ENCODE measurements at places on chromosomes 6 and 20.

DNA sequence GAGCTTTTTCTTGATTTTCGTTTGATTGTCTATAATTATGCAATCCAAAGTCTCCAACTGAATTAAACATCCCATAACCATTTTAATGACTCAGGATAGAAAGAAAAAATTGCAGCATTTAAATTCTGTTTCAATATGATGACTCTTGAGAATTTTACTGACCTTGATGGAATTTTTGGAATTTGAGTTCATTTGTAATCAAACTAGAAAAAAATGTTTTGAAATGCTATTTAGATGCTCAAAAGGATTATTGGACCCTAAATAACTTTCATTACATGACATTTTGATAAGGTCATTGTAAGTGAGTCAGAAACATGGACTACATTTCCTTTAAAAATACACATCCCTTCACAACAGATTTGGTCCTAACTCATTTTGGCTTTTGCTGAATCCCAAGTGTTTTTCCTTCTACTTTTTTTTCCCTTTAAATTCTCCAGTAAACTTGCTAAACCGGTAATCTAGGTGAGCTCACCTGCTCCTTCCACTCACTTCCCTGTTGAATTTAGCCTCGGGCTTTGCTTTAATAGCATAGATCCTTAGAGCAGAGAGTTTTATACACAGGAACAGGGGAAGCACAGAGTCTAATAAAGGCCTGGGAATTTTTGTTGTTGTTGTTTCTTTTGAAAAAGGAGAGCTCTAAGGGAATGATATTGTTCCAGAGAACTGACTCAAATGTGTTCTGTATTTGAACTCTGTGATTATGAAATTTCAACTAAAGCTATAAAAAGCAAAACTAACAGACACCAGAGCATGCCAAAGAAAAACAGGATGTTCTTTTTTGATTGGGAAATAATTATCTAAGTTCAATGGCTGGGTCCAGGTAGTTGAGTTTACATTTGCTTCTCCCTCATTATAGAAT is 1088.2 kb upstream of the CITED2 start:
- no peak for DNase-seq

DNA sequence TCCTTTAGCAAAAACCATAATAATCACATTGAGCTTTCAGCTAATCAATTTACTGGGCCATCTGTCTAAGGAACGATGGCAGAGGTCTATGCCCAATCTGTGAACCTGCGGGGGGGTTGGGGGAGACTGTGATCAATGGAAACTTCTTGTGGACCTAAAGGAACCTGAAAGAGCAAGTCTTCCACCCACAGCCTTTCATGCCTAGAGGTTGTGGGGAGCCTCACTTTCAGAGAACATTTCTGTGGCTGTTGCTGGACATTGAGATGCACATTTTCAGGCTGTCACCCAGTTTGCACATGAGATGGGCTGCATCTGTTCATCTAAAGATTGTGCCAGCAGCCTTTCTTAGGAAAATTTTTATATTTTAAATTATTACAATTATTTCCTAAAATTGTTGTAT is 310.0 kb upstream of the SPTLC3 start:
- no peak for DNase-seq

DNA sequence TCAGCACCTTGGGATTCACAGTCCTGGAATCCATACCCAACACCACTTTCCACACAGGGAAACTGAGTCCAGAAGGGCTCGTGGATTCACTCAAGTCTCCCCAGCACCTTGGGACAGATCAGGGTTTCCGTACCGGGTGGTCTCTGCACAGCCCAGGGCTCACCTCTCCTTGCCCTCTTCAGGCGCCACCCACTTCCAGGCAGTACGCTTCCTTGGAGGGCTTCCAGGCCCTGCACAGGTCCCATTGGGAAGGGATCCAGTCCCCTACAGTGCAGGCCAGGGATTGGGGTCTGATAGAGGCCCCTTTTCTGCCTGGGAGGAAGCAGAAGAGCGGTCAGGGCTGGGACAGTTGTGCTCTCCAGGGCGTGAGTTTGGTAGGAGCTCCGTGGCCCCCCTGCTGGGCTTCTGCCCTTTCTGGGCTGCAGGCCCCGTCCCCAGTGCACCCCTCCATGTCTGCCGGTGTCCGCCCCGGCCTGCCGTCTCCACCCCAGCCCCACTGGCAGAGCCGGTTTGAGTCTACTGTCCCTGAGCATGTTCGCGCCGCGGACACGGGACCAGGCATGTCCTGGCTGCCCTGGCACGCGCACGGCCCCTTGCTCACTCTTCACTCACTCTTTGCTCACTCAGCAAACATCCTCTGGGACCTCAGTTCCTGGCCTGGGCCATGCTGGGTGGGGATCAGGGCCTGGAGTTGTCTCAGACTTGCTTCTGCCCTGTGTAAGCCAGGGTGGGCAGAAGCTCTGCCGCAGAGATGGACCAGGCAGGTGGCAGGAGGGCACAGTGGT is 12.6 kb downstream of the SRC start:
- no peak for DNase-seq

DNA sequence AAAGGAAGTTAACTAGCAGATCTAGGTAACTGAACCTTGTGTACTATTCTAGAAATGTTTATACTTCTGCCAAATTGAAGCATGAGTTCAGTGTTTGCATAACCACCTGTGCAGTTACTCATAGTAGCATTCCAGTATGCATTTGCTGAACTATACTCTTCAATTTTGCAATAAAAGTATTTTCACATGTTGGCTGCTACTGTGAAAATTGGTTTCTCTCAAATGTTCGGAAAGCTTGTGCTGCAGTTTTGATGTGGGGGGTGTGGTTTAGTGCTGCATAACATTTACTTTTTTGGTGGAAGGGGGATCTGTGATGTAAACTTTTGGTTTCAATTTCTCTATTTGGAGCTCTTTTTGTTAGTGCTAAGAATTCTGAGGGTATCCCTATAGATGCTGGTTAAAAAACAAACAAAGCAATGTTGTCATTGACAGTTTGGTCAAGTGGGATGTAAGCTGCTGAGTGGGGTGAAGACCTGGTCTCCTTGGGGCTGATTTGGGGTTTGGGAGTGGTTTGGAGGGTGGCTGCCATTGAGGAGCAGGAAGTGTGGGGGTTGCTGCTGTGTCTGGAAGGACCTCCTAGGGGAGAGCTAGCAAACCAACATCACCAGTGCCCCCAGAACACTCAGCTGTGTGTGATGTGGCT is 87.8 kb downstream of the CARMIL1 start:
- DNase-seq, result peak; percentile 45

DNA sequence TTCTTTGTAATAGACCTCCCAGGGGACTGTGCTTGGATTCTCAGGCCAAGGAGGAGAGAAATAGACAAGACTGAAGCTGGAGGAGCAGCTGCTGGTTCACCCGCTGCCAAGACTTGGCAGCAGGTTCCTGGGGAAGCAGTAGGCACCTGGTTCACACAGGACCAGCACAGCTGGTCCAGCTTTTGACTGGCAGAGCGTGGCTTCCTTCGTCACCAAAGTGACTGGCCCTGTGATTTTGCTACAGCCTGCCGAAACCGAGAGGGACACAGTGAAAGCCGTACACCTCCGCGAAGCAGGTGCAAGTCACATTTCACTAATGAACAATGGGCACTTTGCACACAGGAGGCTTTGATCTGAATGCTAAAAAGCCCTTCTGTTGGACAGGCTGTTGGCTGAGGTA is 199.0 kb downstream of the RNF144B start:
- no peak for DNase-seq

- DNase-seq, result no peak
These were observed 467.1 kb downstream of the HDGFL1 start for GRCh38 chr6:23036406-23036983.

DNA sequence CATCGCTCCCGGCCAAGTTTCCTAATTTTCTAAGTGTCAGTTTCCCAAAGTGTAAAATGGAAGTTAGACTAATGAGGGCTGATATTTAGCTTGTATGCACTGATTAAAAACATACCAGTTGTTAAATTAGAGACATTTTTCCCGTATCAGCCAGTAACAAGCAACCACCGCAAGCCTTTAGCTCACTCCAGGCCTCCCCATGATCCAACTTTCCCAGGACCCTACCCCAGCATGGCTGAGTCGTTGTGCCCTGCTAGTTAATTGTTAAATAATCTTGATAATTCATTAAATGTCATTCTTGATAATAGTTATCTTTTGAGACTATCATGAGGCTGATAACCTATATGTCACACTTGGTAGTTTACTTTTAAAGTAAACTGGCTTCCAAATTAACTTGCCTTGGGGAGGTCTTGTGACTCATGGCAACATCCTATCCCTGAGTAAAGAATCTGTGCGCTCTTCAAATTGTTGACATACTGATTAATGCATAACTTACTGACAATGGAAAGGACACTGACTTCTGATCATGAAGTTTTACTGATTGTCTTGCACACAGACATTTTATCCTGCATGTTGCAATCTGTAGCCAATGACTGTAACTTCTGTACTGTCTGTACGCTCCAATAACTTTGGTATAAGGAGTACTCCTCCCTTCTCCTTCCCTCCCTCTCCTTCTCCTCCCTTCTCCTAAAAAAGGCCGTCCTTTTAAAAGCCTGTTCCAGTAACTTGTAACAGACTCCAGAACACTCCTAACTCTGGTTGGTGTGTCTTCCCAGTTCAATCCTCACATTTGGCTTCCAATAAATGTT is 6.3 kb upstream of the GTF3C6 start:
- DNase-seq, result no peak

GRCh38 chr20:7136886-7137285 is 369.4 kb downstream of the BMP2 start:
- DNase-seq, result no peak

DNA sequence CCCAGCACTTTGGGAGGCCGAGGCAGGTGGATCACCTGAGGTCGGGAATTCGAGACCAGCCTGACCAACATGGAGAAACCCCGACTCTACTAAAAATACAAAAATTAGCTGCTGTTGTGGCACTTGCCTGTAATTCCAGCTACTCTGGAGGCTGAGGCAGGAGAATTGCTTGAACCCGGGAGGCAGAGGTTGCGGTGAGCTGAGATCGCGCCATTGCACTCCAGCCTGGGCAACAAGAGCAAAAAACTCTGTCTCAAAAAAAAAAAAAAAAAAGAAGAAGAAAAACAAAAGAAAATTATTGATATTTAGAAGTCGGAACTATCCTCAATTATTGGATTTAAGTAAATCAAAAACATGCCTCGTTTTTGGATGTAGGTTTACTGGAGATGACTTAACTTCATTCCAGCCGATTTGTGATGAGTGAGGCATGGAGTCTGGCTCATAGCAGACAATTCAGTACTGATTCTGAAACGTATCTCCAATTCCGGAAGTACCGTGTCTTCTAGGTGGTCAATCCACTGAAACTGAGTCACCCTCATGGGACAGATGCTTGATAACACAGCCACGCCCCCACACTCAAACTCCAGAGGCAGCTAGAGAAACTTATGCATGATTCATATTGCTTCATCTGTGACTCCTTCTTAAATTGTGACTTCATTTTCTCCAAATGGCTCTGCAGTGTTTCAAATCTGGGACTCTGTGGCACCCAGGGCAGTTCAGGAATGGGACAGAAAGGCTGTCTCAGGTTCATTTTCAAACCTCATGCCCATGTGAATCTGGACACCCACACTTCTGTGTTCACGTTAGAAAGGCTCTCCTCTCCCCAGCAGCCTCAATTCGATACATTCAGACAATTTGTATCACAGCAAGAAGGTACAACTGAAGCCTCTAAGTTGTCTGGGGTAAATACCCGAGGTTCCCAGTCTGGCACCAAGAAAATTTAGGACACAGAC is 110.4 kb upstream of the ARMC2 start:
- peak; percentile 56 for DNase-seq

GRCh38 chr6:32689531-32690501 is 23.4 kb upstream of the HLA-DQB1 start:
- DNase-seq, result no peak

- DNase-seq, result no peak
These were observed 49.0 kb downstream of the RREB1 start for GRCh38 chr6:7156643-7157278.

GRCh38 chr6:141118991-141119390 is 1013.7 kb upstream of the GJE1 start:
- no peak for DNase-seq

- no peak for DNase-seq
These were observed 82.7 kb upstream of the CARMIL1 start for GRCh38 chr6:25196464-25196863.

- DNase-seq, result no peak
These were observed 710.5 kb downstream of the QKI start for GRCh38 chr6:164124986-164125385.

- DNase-seq, result no peak
These were observed 10.7 kb upstream of the MLIP start for GRCh38 chr6:54100411-54101006.

DNA sequence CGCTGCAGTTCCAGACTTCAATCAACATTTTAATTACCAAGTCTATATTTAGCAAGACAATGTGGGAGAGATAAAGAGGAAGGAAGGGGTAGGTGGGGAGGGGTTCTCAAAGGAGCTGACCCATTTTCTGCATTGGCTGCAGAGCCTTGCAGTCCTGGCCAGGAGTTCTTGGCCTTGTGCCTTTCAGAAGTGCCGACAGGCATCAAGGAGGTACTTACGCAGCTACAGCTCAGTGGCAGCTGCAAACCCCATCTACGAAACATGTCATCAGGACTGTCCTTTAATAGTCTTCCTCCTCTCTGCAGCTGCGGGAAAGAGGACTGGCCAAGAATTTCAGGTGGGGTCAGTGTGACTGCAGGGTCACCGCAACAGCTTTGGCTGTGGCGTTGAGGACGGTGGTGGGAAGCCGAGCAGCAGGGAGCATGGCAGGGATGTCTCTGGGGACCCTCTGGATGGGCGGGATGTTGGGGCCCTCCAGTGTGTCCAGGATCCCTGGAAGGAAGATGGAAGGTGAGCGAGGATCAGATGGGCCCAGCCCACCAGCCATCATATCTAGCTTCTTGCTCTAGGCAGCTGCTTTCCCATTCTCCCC is 1.8 kb upstream of the LRRC73 start:
- no peak for DNase-seq

- no peak for DNase-seq
These were observed 2.0 kb downstream of the SMIM29 start for GRCh38 chr6:34246563-34247391.

- DNase-seq, result no peak
These were observed 34.2 kb upstream of the GSTA4 start for GRCh38 chr6:53029257-53029656.

DNA sequence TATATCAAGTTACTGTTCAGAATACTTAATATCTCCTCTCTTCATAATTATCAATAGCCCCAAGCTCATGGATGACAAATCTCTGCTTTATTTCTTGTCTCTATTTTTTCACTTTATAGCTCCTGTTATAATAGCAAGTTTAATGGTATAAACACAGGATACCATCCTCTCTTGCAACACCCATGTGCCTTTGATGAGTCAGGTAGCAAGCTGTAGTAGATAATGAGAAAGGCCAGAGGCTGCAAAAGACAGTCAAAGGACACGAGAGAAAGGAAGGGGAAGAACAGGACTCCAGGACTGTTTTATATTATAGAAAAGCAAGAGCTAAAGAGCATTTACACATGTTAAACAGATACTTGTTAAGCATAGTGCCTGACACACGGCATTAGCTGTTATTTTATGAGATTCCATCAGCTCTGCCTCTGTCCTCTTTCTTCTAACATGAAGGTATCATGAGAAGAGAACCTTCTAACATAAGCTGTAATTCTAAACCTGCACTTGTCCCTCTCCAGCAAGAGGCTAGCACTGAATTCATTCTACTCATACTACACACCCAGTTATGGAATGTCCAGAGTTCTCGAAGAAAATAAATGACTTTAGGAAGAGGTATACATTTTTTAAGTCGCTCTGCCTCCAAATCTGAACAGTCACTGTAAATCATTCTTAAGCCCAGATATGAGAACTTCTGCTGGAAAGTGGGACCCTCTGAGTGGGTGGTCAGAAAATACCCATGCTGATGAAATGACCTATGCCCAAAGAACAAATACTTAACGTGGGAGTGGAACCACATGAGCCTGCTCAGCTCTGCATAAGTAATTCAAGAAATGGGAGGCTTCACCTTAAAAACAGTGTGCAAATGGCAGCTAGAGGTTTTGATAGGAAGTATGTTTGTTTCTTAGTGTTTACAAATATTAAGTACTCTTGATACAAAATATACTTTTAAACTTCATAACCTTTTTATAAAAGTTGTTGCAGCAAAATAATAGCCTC is 45.0 kb downstream of the NT5E start:
- no peak for DNase-seq

Measured in activated T-cell treated with anti-CD3 and anti-CD28 coated beads, Interleukin-2, amount 50 U/mL, for 72 hours (primary cell).